ENCODE measurements at places on chromosomes 7 and 10. TPM values are rescaled to one million over a fixed set of nuclear protein-coding genes. Genes with fewer than 3 reads are reported as not detected.

DNA sequence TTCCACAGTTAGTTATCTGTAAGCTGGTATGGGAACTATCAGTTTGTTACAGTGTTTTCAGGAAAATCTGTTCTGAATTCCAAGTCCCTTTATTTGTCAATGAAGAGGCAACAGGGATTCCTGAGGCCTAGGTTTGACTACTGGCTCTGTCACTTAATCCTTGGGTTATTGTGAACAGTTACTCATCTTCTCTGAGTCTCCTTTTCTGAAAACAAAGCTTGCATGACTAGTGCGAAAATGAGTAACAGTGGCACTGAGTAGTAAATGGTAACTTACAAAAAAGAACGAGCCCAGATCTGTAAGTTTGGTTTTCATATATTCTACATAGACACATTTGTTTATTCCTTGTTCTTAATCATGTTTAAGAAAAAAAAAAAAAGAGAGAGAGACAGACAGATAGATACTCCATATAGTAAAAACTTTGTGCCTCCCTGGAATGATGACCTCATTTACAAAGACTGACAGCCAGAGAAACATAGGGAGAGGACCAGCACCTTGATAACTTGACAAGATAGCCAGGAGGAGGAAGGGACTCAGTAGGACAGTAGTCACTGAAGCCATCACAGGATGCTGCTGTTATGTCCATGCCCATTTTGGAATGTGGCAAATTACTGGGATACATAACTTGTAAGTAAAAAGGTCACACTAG is 1.9 kb downstream of the MRPS33 start:
- no peak for DNase-seq

- DNase-seq: no peak
Observed at GRCh38 chr7:36673703-36674102, 50.6 kb downstream of the AOAH start.

- no peak for DNase-seq
Observed at GRCh38 chr10:121091961-121092719, 241.0 kb downstream of the WDR11 start.

GRCh38 chr7:107856806-107857540 is 34.0 kb upstream of the DLD start:
- DNase-seq: no peak

DNA sequence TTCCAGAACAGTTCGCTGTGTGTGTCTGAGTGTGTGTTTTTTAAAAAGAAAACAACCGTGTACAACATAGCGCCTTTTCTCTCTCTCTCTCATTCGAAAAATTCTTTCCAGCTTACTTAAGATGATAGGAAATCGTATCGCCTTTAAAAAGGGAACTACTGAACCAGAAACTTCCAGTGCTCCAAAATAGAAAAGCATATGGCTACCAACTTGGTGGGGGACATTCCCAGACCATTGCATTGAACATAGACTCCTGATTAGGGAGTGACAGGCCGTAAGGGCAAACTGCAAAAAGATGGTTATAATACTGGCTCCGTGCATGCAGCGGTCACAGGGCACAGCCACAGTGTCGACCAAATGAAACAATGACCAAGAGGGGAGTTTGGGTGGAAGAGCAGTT is 94.4 kb upstream of the FGFR2 start:
- DNase-seq: no peak

DNA sequence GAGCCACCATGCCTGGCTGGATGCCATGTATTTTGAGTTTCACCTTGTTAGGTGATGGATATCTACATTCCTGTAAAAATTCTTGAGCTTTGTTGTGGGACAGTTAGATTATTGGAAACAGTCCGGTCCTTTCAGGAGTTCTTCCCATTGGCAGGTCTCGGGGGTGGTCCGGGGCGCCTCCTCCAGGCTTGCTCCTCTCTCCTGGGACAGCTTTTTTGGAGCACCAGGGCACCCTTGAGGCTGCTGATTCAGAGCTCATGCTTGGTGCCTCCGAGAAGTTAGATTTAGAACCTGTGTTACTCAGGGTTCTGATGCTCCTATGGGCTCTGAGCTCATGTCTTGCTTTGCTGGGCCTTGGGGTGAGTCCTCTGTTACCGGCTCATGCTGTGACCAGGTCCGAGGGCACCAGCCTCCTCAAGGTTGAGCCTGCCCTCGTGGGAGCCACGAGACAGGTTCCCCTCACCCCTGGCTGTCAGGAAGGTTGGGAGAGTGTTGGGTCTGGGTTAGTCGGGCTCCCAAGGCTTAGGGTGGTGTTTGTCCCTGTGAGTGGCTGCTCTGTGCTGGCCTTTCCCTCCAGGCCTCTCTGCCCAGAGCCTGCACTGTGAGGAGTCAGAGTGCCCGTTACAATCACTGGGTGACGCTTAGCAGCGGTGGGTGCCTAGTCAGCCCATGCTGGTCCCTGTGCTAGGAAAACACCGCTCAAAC is 6.0 kb downstream of the SPRN start:
- no peak for DNase-seq

DNA sequence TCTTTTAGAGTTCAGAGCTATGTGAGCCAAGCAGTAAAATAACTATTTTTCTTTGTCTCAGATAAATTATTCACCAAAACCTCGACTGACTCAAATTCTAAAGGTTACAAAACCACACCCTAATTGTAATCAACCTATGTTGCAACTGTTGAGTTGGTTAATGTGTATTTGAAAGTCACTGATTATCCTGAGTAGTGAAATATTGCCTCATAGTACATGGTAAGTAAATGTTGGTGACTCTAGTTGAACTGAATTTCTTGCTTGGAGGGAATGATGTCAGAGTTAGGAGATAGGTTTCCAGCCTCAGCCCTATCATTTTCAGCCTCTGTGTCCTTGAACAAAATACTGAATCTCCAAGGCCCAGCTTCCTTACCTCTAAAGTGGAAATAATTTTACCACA is 3.0 kb upstream of the CYP2C18 start:
- no peak for DNase-seq

VWDE gene
- total RNA-seq: not detected

GRCh38 chr10:61804414-61804813 is 97.1 kb upstream of the ARID5B start:
- no peak for DNase-seq

Data from mesenteric fat pad (tissue), 1 donor.